ENCODE measurements at places on chromosomes 2 and 18.

GRCh38 chr2:140555701-140556100, 1575.1 kb downstream of the LRP1B start:
- no peak for DNase-seq

DNA sequence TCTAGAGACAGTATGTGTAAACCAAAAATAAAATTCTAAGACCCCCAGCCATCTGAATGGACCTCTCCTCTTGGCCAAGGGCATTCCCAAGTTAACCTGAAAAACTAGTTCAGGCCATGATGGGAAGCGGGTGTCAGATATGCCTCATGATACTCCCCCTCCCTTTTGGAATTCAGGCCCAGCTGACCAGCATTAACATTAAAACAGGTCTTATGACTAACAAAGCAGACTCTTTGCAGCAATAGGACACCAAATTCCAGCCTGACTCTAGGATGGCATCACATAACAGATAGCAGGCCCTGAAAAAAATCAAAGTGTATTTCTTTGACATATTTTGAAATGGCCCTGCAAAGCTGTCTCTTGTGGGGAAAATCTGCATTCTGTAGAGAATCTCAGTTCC, 73.3 kb upstream of the L3MBTL4 start:
- DNase-seq, result no peak

- no peak for DNase-seq
Measured at GRCh38 chr2:218820746-218821369, 10.7 kb downstream of the PRKAG3 start.

DNA sequence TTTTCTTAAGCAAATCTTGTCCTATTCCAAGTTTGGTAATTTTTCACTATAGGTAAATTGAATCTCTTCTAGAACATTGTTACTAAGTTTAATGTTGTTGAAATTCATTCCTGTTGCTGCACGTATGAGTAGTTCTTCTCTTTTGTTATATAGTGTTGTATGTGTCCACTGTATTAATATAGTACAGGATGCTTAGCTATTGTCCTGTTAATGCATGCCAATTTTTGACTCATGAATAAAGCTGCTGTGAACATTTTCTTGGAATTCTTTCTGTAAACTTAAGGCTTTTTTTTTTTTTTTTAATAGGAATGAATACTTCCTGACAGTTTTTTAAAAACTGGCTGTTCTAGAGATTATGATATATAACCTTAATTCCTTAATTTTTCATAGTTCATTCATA, 326.9 kb downstream of the SLC4A3 start:
- no peak for DNase-seq

DNA sequence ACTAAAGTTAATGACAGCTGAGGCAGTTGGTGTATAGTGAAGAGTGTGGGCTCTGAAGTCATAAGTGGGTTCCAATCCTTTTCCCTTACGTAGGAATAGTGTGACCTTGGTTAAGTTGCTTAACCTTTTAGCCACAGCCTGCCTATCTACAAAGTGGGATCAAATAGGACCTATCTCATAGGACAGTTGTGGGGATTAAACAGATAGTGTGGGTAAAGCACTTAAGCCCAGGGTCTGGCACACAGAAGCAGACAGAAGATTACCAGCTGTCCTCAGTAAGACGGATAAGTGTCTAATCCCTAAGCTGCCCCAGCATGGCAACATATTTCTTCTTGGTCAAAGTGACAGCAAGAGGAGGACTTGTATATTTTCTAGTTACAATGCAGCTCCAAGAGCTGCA, 28.2 kb downstream of the UBE2F start:
- no peak for DNase-seq

- no peak for DNase-seq
Measured at GRCh38 chr2:178225006-178225805, 30.9 kb downstream of the OSBPL6 start.

DNA sequence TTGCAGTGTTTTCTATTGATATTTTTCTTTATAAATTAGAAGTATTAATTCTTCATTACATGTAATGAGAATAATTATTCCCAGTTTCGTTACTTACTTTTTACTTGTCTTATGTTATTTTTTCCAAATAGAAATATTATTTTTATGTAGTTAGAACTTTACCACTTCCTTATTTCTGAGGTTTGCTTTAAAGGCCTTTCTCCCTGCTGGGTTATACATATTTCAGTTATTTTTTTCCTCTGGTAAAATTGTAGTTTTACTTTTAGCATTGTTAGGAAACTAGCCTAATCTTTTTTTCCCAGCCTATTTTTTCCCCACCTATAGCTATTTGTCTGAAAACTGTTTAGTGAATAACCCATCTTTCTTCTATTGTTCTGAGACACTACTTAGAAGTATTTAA, 17.1 kb downstream of the RNF144A start:
- DNase-seq, result no peak

DNA sequence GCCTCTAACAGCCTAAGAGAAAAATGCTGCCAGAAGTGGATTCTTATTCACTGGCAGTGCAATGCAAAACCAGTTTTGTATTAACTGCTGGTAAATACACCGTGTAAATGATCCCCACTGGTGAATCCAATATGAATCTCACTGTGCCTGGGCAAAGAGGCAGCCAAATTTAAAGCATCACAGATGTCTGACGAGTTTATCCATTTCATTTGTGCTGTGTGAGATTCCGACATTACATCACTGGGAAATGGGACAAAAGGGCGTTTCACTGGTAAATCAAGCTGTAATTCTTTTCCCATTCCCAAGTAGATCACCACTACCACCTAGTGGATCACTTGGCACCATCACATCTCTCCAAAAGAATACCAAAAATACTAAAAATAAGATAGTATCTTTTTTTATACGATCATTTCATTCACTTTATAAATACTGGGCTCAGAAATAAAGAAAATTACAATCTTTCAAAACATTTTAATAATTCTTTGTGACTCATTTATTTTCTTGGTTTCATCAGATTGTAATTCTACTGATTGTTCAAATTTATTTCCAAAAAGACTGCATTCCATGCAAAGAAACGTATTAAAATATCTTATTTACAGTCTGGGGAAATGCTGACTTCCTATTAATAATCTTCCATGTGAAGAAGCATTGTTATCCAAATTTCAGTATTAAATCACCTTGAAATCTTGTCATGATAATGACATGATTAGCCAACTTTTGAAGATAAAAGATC, 125.6 kb downstream of the GRB14 start:
- peak; percentile 63 for DNase-seq

- DNase-seq, result peak; percentile 52
Measured at GRCh38 chr2:186544255-186544675, 45.6 kb upstream of the ITGAV start.

GRCh38 chr2:70541481-70542020, 12.1 kb downstream of the TGFA start:
- no peak for DNase-seq

DNA sequence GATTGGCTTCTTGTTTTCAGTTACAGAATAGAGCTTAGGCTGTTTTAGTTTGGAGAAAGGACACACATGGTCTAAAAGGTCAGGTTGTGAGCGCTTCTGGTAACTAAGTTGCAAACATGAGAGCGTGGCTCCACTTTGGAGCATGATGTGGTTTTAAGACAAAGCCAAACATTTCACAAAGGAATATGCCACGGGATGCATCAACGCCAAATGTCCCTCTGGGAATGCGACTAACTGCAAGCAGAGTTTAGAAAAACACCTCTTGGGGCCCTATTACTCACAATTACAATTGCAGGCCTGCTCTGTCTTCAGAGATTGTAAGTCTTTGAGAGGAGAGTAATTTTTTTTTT, 25.4 kb downstream of the MYO7B start:
- no peak for DNase-seq

GRCh38 chr2:207284556-207285472, 119.1 kb upstream of the KLF7 start:
- no peak for DNase-seq

- no peak for DNase-seq
Measured at GRCh38 chr2:190618030-190618429, 30.9 kb upstream of the NAB1 start.

DNA sequence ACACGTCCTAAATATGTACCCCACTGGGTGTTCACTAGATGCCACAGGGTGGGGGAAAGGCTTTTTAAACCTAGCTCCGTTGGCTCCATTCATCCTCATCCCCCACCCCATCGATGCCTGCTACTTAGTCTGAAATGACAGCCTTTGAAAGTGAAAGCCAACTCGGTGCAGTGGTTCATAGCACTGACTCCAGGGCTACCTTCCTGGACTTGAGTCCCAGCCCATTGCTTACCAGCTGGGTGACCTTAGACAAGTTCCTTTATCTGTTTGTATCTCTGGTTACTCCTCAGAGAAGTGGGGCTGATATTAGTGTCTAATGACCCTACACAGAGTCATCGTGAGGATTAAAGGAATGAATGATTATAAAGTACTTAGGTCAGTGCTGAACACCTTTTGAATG, 24.4 kb downstream of the EHD3 start:
- DNase-seq, result no peak
